ENCODE measurements at places on chromosomes 5 and 9.

- no peak for DNase-seq
These were observed 70.6 kb downstream of the MAST4 start for GRCh38 chr5:66666778-66667177.

DNA sequence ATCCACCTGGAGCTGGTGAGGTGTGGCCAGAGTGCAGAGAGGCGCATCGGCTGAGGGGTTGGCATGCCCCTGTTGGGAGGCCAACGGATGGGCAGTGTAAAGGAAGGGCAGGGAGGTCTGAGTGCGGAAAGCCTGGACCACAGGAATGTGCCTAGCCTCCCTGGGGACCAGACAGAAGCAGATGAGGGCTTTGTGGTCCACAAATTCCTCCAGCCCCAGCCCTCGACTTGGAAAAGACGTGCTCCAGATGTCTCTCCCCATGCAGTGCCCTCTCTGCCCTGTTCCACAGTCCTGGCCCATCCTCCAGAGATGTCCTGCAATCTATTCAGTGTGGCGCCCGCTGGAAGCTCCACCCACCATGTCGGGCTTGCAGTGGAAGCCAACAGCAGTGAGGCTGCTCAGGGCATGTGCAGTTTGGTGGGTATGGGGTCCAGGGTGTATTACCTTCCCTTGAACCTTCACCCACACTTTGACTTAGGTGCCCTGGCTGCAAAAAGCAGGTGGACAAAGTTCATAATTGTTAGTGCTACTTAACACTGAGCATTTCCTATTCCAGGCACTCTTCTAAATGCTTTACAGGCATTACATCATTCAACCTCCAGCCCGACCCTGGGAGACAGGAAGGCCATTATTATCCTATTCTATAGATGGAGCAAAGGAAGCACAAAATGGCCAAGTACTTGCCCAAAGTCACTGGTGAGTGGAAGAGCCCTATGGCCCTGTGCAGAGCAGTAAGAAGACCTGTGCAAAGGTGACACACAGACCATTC lies 120.2 kb upstream of the SLC25A48 start:
- no peak for DNase-seq

DNA sequence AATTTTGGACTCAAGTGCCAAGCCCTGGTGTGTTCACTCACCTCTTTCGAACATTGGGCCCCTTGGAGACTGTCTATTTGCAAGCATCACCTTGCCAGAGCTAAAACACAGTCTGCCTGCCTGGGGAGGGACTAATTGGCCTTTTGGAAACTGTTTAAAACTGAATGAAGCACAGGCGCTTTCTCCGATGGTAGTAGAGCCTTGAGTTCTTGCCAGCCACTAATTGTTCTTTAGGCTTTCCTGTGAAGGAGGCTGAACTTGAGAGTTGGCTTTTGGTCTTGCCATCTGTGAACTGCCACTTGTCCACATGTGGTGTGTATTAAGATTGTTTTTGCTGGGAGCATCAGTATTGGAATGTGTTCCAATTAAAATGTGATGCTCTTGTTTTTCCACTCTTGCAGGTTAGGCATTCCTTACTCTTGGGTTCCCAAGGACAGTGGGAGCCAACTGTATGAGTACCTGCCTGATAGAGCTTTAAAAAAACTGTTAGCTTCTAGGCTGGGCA lies 26.0 kb downstream of the GARNL3 start:
- DNase-seq: no peak

- no peak for DNase-seq
These were observed 356.0 kb downstream of the DMAC1 start for GRCh38 chr9:7443541-7443940.

DNA sequence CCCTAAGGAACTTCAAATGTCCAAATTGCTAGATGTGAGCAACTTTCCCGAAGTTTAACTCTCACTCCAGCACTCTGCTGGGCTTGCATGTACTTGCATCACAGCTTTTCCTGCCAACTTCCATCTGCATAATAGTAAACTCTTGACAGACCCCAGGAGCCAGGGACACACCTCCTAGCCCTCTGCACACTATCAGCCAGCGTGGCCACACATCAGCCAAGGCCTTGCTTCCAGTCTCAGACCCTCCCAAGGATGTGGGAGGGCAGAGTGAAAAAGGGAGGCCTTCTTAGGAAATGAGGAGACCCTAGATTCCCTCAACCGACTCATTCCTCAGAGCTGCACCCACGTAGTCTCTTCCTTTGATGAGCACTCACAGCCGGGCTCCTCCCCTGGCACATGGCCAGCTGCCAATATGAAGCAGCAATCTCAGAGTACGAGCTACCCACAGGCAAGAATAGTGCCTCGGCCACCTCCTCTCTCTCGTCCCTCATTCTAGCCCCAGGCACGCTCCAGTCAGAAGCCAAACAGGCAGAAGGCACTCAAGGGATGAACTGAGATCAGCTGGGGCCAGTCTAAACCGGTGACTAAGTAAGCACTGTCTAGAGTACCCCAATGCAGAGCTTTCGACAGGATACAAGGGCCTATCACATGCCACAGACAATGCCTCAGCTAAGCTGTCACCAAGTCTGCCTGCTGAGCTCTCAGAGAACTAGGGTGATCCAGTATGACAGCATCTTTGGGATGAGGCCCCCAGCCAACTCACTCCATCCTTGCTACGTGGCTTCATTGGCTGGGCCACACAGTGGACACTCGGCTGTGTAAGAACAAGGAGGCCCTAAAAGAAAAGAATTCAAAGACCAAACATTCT lies 2.3 kb downstream of the P4HA2 start:
- peak; percentile 81 for DNase-seq

DNA sequence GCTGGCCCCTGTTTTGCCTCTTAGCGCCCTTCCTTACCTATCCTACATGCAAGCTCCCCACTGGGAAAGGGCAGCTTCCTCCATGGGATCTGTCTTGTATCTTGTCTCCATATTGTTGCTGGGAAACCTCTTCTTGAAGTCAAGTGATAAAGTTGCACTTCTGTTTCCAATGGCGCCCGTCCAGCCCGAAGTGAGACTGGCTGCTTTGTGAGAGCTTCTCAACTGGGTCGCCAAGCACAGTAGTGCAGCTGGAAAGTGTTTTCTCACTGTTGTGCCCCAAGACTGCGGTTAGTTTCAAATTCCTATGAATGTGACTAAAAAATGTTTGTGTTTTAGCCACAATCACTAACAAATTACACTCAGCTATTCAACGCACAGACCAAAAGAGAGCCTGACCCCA lies 506.6 kb upstream of the MPDZ start:
- no peak for DNase-seq

DNA sequence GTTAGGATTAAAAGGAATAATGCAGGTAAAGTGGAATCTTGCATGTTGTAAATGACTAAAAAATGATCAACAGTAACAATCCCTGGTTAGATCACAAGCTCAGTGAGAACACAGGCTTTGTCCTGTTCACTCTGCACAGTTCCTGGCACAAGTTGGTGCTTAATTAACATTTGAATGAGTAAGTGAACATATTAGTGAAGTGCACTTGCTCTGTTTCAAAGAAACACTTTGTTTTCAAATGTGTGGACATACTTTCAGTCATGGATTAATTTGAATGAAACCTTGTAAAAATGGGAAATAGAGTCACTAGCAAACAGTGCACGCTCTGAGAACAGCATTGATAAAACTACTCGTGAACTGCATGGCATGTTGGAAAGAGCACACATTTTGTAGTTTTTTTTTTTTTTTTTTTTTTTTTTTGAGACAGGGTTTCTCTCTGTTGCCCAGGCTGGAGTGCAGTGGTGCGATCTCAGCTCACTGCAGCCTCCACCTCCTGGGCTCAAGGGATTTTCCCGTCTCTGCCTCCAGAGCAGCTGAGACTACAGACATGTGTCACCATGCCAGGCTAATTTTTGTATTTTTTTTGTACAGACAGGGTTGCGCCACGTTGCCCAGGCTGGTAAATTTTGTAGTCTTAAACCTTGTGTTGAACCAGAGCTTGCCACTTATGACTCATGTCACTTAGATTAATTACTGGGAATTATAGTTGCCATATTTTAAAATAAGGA lies 159.9 kb downstream of the LURAP1L start:
- DNase-seq: no peak

GRCh38 chr9:99181621-99182020 lies 40.1 kb downstream of the ALG2 start:
- DNase-seq: no peak

DNA sequence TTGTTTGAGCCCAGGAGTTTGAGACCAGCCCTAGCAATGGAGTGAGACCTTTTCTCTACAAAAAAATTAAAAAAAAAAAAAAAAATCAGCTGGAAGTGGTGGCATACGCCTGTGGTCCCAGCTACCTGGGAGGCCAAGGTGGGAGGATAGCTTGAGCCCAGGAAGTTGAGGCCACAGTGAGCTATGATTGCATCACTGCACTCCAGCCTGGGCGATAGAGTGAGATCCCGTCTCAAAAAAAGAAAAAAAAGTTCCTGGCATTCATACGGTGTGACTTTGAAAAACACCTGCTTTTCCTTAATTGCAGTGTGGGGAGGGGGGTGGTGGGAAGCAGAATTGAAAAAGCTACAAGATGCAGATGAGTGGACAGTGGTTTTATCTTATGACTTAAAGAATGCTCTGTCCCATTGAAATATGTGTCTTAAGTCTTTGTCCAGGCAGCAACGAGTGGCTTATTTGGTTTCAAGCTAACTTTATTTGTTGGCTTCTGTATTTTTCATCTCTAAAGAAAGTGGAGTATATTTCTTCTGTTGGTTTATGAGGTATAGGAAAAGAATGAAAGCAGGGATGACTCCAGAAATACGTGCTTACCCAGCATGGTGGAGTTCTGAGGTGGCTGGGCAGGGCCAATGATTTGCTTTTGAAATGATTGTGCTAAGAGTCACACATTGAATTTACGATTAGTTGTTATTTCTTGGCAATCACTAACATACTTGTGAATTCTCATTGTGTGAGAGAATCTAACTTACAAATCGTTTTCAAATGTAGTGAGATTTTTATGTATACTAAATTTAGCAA lies 27.8 kb downstream of the ROPN1L start:
- DNase-seq: no peak

DNA sequence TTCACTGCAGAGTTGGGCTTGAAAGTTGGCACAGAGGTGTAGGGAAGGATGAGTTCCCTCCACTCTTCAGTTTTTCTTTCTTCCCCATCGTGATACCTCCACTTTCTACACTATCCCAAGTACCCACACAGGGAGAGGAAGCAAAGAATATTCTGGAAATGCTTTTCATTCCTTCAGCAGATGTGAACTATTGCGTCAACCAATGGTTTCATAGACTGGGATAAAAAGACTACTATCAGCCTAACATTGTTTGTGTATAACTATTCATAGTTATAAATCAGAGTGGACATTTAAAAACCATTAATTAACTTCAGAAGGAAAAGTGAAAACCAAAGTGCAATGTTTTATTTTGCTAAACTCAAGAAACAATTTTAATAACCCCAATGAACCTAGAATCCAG lies 63.6 kb upstream of the MAMDC2 start:
- no peak for DNase-seq

DNA sequence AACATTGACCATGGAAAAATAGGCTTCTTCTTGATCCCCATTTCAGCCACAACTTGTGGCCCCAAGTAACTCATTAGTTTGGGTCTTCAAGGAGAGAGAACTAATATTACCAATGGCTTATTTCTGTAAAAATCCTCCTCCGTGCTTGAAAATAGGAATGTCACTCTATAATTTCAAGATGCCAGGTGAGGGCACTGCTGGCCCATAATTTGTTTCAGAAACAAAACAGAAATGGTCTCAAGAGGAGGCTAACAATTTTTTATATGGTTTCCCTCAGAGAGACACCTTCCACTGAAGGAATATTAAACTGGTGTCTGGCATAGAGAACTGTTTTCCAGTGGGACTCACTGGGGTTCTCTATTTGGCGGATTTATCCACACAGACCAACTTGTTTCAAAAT lies 437.0 kb upstream of the TRPC7 start:
- no peak for DNase-seq

DNA sequence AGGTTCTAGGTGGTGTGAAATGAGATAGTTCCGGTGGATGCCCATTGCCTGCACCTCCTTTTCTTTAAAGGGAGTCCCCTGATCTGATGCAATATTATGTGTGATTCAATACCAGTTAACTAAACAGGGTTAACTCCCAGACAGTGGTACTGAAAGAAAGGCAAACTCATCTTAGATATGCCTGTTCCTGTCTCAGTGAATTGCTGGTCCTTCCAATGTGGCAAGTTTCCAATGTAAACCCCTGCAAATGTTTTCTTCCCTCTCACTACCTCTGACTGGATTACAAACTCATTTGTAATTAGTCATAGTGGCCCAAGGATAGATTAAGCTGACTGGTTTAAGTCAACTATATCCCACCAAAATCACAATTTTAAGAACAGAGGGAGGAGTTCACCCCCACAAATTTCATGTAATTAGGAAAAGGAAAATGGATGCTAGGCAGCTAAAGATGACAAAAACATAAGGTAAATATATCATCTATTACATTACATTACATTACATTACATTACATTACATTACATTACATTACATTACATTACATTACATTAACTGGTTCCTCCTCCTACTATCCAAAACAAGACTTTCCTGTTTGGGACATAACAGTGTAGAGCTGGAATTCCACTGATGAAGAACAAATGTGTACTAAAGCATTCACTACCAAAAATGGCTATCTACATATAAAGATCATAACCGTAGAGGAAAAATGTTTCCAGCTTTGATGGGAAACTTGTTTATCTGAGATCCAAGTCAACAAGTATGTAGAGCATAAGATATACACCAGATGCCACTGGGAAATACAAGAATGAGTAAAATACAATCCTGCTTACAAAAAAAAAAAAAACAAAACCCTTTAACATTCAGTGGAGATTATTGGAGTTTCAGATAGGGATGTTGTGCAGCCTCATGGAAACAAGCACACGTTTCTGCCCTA lies 121.5 kb upstream of the SNX2 start:
- no peak for DNase-seq

GRCh38 chr9:83296123-83296522 lies 233.2 kb upstream of the RASEF start:
- no peak for DNase-seq

DNA sequence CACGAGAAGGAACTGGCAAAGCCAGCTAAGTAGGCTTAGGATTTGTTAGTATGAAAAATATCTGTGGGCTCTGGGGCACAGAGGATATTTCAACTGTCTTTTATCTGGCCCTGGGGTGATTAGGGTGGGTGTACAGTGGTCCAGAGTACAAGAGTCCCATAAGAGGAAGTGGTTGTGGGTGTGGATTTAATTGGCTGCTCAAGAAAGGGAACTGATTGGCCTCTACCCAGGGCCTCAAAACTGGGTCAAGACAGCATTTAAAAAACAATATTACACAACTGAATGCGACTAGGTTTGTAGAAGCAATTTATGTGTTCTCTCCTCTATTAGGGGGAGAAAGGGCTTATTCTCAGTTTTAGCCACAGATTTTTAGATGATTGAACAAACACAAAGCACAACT lies 1353.4 kb upstream of the WWC1 start:
- DNase-seq: no peak

GRCh38 chr5:72878854-72879253 lies 62.4 kb downstream of the TNPO1 start:
- no peak for DNase-seq

DNA sequence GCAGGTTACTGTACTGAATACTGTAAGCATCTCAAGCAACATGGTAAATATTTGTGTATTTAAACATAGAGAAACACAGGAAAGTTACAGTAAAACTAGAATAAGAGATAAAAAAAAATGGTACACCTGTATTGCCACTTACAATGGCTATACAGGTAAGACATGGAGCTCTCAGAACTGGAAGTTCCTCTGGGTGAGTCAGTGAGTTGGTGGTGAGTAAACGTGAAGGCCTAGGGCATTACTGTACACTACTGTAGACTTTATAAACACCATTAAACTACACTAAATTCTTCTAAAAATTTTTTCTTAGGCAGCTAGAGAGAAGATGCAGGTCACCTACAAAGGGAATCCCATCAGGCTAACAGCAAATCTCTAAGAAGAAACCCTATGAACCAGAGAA lies 872.9 kb downstream of the TAF11L14 start:
- DNase-seq: no peak

GRCh38 chr5:73321757-73322436 lies 126.7 kb downstream of the FOXD1 start:
- DNase-seq: no peak
